Activated CD8-positive, alpha-beta memory T cell treated with anti-CD3 and anti-CD28 coated beads for 1 hour (primary cell): ENCODE measurements at places on chromosomes 3 and 15.

DNA sequence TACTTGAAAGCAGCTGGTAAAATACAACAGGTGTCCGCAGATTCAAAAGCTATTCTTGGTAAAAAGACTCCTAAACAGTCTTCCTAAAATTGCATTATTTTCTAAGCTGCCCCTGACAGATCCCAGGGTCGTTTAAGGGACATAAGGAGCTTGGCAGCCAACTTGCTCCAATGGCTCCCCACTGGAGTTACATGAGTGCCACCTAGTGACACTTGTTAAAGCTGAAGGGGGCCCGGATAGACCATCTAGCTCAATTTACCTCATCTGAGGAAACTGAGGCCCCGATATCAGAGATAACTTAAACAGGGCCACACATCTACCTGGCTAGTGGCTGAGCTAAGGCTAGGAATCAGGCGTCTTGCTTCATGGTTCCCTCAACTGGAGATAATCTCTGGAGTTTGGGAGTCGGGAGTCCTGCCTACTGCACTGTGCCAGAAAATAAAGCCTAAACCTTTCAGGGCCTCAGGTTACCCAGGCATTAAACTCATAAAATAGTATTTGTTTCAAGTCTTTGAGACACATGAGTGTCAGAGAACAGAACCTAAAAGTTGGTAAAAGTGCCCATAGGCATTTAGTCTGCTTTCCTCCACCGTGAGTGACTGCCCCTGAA is 6.5 kb upstream of the TBC1D23 start:
- DNase-seq = no peak

DNA sequence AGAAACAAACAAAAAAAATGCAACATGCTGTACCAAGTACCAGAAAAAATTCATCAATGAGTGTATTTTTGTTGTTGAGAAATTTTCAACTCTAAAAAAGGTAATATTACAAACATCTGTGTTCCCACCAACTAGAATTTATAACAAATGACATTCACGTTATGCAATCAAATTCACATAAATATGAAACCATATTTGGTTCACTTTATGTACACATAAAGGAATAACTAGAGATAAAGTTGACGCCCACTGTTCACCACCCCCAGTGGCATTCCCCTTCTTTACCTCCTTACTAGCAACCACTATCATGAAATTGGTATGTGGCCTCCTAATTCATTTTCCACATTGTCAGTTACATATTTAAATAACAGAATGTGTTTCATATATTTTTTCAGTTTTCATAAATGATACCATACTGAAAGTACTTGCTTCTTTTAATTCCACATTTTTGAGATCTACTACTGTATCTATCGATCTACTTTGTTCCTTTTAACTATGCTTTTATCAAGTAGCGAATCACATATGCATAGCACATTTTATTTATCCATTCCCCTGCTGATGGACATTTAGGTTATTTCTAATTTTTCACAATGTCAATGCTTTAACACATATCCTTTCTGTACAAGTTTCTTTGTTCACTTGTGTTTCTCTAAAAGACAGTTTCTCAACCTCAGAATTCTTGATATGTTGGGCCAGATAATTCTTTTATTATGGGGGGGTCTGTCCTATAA is 34.5 kb downstream of the TBC1D5 start:
- no peak for DNase-seq

- DNase-seq = no peak
Measured at GRCh38 chr3:178459038-178459410, 77.2 kb upstream of the KCNMB2 start.

GRCh38 chr3:169668957-169669741 is 5.6 kb upstream of the MECOM start:
- no peak for DNase-seq

DNA sequence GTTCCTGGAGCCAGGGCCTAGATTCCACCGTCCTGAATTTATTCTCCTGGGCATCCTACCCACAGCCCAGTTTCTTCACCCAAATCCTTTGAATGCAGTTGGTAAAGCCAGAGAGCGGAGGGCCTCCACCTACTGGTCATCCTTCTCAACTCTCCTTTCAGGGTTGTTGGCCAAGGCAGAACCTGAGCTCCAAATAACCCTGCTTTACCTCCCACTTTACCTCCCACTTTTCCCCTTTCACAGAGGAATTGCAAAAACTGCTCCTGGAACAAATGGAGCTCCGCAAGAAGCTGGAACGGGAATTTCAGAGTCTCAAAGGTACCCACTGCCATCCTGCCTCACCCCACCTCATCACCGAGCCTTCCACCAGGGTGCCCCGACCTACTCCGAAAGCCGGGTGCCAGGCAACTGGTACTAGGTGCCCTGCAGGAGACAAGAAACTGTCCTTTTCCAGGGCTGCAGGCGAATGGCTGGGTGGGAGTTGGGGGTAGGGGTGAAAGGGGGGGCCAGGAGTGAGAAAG is 6.8 kb downstream of the SKOR1 start:
- DNase-seq = no peak

DNA sequence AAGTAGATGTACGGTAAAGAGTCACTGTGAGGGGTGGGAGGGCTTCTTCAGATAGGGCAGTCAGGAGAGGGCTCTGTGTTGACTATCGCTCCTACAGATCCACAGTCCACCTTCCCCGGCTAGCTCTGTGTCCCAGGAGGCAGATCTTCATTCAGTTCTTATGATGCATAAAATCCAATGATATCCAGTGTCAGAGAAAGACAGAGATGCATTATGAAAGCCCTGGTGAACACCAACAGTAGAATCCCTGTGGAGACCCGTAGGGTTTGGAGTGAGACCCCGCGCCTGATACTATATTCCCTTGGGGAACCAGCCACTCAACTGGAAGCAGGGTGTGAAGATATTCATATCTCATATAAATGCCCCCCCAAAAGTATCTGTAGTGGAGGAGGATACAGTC is 119.8 kb upstream of the SLCO3A1 start:
- DNase-seq = no peak

DNA sequence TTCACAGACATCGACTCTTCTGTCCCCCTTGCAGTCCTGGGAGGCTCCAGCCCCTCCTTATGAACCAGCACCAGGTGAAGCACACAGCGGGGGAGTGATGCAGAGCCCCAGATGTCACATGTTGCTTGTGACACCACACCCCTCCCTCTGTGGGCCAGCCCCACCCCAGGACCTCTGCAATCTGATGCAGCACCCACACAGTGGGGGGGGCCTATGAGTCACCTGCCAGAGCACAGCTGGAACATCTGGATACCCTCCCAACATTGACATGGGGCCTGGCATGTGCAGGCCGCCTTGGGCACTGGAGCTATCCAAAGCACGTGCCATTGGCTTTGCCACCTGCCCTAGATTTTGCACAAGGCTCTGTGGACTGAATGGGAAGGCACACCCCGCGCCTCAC is 70.5 kb downstream of the FEM1B start:
- no peak for DNase-seq

DNA sequence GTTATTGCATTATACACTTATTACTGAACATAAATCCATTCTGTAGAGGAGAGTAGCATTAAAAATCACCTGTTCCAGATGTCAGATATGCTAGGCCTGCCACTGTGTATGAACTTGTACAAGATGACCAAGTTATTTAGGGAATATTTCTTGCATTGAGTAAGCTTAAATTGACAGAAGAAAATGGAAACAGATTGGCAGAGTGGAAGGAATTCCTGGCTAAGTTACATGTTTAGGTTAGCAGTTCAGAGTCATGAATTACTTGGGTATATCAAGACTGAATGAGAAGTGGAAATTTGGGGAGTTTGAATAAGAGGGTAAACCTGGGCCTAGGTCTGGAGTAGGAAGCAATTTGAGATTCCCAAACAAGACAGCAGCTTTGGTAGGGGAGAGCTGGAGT is 44.6 kb downstream of the ARHGAP31 start:
- DNase-seq = no peak

DNA sequence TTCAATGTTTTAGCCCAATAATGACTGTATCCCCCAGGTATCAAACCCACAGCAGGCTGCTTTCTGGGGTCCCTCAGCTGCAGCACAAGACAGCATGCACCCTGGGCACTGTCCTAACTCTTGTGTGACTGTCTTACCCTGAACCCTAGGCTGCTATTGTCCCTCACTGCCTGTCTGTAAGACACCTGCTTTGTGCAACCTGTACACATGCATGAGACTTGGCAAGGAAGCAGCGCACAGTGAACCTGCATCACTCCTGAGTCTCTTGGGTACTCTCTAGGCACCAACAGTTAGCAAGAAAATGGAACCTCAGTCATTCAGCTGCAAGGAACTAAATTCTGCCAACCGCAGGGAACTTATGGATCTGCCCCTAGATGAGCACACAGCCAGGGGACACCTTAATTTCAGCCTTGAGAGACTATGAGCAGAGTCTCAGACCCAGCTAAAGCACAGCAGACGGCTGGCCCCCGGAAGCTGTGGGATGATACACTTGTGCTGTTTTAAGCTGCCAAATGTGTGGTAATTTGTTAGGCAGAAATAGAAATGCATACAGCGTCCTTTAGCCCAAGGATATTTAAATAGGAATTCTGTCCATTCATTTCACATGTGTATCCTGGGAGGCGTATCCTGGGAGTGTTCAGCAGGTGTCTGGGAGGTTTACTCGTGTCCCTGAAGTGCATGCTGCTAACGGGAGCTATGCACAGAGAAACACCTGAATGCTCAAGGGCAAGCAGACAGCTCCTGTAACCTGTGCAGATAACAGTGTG is 223.8 kb downstream of the KLF13 start:
- no peak for DNase-seq

DNA sequence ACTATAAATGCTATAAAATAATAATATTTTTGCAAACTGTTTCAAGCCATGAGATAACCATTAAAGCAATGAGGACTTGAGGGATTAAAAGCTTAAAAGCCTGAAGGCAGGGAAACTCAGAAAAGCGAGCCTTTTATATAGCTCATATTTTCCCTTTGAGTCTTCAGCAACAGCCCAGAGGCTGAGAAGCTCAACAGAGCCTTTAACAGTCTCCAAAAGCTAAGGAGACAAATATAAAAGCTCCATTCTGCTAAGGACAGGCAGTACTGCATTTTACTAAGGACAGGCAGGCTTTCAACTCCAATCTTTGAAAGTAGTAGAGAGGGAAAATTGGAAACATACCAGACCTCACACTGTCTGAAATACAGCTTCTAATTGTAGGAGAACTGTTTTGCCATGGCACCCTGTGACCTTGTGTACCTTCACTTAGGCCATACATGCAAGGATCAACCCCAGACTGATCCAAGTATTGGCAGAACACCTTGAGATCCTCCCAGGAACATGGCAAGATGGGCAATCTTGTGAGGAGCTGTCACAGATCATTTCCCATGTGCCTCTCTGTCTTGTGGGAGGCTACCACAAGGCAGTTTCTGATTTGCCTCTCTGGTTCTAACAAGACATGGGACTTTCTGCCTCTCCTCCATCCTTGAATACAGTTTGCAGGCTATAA is 53.1 kb upstream of the ARNT2 start:
- DNase-seq = no peak

- no peak for DNase-seq
Measured at GRCh38 chr3:32455609-32456428, 46.8 kb downstream of the CMTM6 start.

DNA sequence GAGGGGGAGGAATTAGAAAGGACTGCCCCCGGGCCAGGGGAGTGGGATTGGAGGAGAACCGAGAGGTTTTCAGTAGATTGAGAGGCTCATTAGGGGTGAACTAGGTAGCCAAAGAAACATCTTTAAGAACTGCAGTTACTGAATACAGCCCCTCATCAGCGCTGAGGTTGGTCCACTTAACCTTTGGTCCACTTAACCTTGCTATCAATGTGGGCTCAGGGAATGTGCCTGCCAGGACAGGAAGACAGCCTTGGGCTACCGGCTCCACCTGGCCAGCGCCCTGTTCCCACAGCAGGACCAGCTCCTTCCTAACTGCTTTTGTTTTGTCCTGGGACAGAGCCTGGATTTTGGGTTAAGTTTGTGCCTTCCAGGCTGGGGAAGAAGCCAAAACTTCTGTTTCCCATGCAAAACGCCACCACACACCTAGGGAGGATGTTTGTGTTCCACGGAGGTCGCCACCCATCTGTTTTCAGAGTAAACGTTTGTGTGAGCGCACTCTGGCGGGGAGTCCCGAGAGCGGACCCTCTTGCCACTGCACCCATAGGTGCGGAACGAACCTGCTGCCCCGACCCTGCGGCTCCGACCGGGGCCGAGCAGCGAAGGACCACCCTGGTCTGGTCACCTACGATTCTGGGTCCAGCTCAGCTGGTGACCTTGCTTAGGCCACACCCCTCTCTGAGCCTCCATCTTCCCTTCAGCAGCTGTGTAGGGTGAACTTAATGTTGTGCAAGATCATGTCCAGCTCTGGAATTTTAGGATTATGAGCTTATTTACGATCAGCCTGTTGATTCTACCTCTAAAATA is 107.4 kb downstream of the VGLL4 start:
- DNase-seq = no peak

GRCh38 chr3:71854706-71855105 is 69.8 kb upstream of the PROK2 start:
- no peak for DNase-seq

DNA sequence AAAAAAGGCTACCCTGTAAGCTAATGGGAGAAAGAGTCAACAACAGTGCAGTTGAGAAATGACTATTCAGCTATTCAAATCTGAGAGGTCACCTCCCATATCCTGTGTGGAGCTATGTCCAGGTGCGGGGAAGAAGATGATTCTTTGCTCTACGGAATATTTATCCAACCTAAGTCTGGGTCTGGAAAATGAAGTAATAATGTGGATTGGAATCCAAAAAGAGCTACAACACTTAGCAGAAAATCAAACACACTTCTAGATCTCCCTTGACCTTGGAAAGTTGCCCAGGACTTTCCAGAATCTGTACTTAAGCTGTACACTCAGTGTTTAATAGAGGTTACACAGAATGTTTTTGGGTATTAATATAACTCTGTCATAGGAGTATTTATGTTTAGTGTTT is 251.9 kb downstream of the NAALADL2 start:
- DNase-seq = no peak
